ENCODE measurements at places on chromosomes 7 and 10.

DNA sequence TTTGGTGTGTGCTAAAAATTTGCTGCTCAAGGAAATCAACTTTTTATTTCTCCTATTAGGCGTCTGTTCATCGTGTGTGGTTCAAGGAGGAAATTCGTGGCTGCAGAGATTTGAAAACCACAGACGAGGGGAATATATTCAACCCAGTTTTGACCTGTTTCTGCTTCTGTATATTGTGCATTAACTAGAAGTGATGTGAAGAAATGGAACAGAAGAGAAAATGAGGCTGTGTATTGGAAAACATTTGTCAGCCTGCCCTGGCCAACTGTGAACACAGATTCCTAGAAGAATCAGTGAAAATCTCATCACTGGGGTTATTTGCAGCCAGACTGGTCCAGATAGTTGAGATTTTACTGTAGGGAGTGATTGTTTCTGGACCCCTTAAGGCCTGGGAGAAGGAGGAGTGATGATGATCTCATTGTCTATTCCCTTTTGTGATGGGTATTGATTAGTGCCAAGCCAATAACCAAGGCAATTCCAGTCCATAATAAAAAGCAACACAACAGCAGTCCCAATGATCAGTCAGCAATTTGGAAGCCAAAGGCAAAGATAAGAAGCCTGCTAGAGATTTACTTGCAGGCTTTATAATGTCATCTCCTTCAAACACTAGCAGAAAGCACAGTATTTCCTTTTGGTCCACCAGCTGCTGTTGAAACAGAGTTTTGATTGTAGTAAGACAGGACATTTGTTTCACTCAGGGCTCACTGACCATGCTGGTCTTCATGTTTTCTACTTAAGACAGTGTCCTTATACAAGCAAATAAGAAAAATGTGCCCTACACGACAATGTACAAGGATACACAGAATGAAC, 339.4 kb downstream of the PRPF18 start:
- no peak for DNase-seq

GRCh38 chr10:13104697-13105096, 4.7 kb downstream of the OPTN start:
- DNase-seq = no peak

- DNase-seq = no peak
These were observed 99.0 kb upstream of the GATA3 start for GRCh38 chr10:7955446-7955845.

GRCh38 chr10:52011118-52011517, 303.0 kb upstream of the DKK1 start:
- no peak for DNase-seq

GRCh38 chr10:22029445-22030236, 26.1 kb upstream of the DNAJC1 start:
- DNase-seq = no peak
